ENCODE measurements at places on chromosomes 3 and 15.

GRCh38 chr3:23425410-23425809, 222.3 kb downstream of the UBE2E2 start:
- no peak for DNase-seq

GRCh38 chr3:94779699-94780098, 716.8 kb downstream of the NSUN3 start:
- no peak for DNase-seq

GRCh38 chr3:119681279-119681678, 4.1 kb upstream of the COX17 start:
- DNase-seq, result no peak

GRCh38 chr3:127779747-127780146, 42.6 kb downstream of the MGLL start:
- DNase-seq, result no peak

- no peak for DNase-seq
These were observed 161.8 kb upstream of the IQSEC1 start for GRCh38 chr3:13235079-13235478.

DNA sequence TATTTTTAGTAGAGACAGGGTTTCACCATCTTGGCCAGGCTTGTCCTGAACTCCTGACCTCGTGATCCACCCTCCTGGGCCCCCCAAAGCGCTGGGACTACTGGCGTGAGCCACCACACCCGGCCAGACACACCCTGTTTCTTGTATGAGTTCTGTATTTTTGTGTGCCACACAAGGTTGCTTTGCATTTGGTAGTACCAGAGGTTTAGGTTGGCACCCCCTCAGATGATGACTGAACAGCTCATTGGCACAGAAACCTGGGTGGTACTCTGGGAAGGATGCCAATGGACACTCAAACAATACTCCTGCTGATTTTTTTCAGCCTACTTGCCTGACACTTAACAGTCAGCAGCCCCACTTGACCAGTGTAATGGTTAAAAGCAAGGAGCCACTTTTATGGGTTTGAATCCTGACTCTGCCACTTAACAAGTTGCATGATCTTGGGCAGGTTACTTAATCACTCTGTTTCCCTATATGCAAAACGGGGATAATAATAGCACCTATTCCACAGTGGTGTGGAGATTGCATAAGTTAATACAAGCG, 39.2 kb upstream of the BCL2A1 start:
- no peak for DNase-seq
